Articular chondrocyte of knee joint (primary cell): ENCODE measurements at places on chromosomes 6 and 20. TPM values are rescaled to one million over a fixed set of nuclear protein-coding genes. Genes with fewer than 3 reads are reported as not detected.

The RIPOR2 gene
- 4.3 and 4.6 TPM in 2 replicates for total RNA-seq

The SLC17A1 gene
- not detected in 2 replicates for total RNA-seq

The SCGN gene
- total RNA-seq: not detected in 2 replicates

The PNLDC1 gene
- 0.26 and 0.65 TPM in 2 replicates for total RNA-seq

The BCAS1 gene
- not detected in 2 replicates for total RNA-seq

The IL20RA gene
- total RNA-seq: 0.26 and 0.43 TPM in 2 replicates

The KCNK5 gene
- 0.65 and 0.76 TPM in 2 replicates for total RNA-seq

The NKX2-4 gene
- not detected in 2 replicates for total RNA-seq
